ENCODE measurements at places on chromosomes 4 and X.

- no peak for DNase-seq
These were observed 320.9 kb downstream of the EVC2 start for GRCh38 chr4:5387457-5387856.

- no peak for DNase-seq
These were observed 20.0 kb upstream of the SH3TC1 start for GRCh38 chr4:8179074-8179473.

DNA sequence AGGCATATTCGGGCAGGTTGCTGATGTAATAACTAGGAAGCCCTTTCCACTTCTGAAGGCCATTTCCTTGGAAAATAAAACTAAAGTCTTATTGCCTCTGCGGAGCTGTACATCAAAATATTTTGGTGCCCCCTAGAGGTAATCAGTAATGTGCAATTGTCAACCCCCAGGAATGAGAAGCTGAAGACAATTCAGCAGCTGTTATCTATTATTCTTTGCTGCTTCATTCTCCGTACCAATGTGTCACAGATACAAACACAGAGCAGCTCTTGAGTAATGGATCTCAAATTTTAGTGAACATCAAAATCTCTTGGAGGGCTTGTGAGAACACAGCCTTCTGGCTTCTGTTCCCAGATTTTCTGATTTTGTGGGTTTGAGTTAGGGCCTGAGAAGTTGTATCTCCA is 3.5 kb upstream of the SLIT2 start:
- no peak for DNase-seq

DNA sequence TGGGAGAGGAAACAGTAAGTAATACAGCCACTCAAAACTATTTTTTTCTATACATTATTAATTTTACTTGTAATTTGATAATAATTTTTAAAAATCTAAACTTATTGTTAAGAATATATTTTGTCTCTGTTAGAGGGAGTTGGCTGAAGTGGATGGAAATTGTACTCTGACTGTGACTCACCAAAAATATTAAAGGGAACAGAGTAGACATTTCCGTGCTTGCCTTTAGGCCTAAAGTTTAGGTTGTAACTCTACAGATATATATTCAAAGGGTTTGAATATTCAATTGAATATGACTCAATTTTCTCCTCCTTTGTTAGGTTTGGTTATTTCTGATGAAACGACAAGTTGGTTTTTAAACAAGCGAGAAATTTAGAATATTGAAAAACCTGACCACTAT is 128.3 kb upstream of the PITX2 start:
- DNase-seq = no peak

DNA sequence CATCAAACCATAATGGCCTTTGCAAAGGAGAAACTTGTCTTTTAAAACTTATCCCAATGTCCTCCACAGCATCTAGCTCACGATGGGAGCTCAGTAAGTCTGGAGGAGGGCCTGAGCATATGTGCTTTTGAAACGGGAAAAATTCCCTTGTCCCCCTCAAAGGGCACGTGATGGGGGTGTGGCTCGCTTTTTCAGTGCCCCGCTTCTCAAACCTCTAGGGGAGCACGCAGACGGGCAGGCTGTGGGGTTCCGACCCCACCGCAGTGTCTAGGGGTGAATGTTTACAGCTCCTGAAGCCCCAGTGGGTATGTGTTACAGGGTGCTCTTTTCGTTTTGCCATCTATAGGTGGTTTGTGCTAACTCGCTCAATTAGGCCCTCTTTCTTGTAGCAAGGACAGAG is 31.2 kb downstream of the SLITRK2 start:
- DNase-seq = no peak

- DNase-seq = no peak
These were observed 115.1 kb upstream of the PNPLA4 start for GRCh38 chrX:8042304-8042703.

- DNase-seq = no peak
These were observed 23.5 kb downstream of the NFKB1 start for GRCh38 chr4:102524691-102525090.

- no peak for DNase-seq
These were observed 10.3 kb upstream of the DUSP9 start for GRCh38 chrX:153636716-153637115.

DNA sequence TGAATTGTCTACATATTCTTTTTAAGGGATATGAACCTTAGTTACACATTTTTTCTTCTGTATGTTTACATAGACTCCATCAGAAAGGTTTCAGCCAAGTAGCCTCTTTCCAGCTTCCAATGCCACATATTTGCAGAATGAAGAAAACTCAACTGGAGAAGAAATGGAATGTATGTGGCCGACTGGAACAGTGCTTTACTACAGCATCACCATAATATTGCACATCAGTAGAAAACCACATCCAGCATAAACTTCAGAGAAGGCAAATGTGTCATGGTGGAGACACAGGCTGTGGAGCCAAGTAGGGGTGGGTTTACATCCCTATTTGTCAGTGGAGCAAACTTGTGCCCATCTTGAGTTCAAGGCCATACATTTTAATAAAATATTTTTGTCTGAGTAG is 204.8 kb upstream of the LDB2 start:
- DNase-seq = no peak

DNA sequence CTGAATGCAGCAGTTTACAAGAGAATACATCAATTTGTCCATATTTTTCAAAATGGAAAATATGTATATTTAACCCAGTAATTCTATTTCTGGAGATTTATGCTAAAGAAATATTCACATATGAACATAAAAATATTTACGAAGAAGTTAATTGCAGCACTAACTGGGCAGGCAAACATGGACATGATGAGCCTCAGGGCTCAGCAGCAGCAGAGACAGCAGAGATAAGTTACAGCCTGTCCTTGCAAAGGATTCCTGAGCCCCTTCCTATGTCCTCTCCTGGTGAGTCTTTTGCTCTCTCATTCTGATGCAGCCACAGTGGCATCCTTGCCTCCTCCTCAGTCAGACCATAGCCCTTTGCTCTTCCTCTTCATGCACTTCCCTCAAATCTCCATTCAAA is 680.6 kb upstream of the CPEB2 start:
- DNase-seq = no peak

GRCh38 chrX:39956803-39957394 is 140.9 kb downstream of the BCOR start:
- DNase-seq = no peak

GRCh38 chr4:61203436-61203790 is 3.3 kb downstream of the ADGRL3 start:
- DNase-seq = no peak

DNA sequence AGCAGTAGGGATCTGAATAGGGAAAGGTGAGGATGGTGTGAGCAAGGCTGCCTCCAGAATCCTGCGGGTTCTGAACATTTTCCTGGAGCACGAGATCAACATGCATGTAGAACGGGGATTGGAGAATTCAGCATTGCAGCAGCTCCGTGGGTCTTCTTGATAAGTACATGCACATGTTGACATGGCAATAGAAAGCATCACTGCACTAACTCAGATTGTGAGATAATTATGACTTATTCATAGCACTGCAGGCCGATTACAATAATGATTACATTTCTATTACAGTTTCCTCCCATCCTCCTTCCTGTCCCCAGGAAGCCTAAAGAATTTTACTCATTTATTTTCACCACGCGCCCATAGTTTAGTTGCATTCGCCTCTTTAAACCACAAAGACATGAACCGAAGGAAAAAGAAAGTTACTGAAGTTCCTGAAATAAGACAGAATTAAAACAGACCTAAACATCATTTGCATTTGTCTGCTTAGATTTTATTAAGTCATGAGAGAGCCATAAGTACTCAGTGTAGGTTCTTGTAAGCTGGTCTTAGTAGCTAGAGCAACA is 61.3 kb upstream of the ARX start:
- no peak for DNase-seq

DNA sequence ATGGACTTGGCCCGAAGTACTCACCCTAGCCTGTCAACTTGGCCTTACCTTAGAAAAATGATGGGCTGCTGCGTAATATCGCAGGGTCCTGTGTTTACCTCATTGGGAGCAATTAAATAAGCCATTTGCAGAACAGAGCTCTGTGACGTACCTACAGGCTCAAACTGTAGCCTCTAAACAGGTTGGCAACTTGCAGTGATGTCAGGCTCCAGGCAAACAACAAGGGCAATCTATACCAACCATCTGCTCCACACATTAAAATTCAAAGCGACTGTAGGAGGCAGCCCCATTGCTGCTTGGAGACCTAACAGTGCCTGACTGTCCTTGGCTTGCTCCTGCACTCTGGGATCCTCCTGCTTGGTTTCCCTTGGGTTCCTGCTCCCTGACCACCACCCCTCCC is 17.2 kb downstream of the VGLL1 start:
- DNase-seq = no peak

DNA sequence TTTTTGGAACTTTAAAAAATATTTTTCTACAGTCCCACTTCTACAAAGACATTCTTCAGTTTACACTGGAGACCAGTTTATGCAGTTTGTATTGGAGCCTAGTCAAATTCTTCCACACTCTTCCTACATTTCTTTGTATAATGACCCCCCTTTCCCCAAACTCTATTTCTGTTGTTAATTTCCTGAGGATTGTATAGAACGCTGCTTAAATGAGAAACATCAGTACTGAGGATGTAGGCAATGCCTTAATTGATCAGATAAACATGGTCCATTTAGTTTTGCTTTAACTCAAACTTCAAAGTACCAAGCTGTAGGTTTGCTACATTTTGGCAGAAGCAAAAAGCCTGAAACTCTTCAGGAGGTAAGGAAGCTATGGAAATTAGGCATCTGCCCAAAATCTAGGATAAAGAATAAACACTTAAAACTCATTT is 155.5 kb downstream of the SLC7A11 start:
- DNase-seq = no peak

DNA sequence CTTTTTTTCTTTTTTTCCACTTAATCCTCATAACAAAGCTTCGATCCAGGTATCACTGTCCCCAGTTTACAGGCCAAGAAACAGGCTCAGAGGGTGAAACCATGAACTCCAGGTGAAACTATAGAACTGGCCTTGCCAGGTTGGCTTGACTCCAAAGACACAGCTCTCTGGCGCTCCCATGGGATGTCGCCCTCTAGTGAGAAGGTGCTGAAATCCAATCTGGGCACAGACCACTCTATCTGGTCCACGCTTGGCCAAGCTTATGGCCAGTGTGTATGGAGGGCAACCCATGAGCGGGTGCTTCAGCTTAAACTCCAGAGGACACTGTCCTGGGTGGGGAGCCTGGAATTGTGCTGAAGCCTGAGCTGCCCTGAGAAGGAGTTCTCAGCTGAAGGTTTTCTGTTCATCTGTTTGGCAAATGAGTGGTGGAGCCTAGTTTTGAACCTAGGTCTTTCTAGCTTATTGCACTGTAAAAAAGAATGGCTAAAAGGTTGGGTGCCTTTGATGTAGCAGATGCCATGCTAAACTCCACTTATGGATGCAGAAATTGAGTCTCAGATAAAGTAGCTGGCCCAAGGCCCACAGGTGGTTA is 70.5 kb downstream of the SEL1L3 start:
- DNase-seq = no peak

DNA sequence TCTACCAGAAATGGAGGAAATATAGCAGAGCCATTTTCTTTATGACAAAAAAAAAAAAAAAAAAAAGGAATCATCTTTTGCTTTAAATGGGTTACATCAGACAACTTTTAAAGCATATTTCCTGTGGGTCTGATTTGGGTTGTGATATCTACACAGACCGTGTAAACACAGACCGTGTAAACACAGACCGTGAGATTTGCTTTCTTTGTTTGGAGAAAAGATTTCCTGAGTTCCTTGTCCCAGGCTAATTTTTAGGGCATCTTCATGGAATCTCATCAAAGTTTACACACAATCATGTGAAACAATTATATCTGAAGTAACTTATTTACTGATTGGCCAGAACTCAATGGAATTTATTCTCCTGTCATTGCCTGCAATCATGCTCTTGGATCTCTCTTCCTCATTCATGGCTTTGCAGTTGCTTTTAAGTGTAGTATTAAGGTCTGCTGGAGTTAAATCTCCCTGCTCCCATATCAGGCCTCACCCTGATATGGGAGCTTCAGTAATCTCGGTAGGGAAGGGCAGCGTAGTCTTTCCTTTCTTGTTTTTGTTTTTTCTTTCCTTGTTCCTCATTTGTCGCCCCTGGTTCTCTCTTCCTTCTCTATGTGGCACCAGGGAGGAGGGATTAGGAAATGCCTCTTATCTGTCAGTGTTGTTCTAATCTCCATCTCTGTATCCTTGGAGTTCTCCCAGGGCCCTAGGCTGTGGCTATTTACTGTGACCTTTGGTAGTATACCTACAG is 248.6 kb upstream of the JADE1 start:
- no peak for DNase-seq

GRCh38 chr4:7428261-7429068 is 6.3 kb downstream of the PSAPL1 start:
- no peak for DNase-seq

- no peak for DNase-seq
These were observed 2.1 kb downstream of the PPP3CA start for GRCh38 chr4:101345271-101345595.
